ENCODE measurements at places on chromosomes 4 and X.

DNA sequence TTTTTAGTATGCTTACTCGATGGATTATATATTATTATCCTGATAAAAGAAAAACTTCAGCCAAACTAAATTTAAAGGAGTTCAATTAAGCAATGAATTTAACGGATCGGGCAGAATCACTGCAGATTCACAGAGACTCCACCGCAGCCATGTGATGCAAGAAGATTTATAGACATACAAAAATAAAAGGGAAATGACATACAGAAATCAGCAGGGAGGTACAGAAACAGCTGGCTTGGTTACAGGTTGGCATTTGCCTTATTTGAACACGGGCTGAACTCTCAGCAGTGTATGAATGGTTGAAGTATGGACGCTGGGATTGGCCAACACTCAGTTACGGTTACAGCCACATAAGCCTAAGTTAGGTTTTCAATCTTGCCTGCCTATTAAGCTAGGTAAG lies 35.4 kb upstream of the DHRSX start:
- no peak for DNase-seq

DNA sequence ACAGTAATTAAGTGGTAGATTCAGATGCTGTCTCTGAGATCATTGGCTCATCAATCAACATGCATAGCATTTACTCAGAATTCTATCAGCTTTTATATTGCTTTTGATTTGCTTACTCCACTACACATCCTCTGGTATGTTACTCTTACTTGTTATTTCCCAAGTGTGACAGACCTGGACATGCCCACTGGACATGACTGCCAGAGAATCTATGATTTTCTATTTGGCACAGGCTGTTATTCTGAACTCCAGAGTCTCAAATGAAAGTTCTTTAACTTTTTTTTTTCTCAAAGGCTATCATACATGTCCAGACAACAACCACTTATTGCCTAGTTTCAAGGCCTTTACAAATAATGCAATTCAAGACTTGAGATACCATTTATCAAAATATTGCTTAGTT lies 116.1 kb upstream of the ARHGAP24 start:
- no peak for DNase-seq

- no peak for DNase-seq
These were observed 160.4 kb downstream of the CPEB2 start for GRCh38 chr4:15162465-15163283.

DNA sequence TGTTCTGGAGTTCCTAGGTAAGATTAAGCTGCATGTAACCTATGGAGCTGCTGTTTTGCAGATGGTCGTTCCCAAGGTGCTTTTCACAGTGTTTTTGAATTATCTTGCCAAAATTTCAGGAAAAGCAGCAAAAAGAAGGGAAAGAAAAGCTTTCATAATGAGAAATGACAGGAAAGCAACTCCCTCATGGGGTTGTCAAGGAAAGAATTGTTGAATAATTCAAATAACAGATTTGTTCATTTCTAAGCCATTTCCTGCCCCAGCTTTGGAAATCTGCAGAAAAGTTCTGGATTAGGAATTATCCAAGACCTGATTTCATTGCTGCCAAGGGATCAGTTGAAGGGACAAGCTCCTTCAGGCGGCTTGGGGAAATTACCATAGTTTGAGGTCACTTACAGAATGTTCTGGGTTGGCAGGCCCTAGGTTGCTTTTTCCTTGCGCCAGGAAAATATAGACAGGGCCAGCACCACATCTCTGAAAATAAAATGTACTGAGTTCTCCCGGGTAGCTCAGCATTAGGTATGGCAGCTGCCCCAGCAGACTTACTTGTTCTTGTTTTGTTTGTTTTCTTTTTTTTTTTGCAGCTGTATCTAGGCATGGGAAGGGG lies 354.7 kb downstream of the STIM2 start:
- DNase-seq: no peak

GRCh38 chr4:104494822-104495559 lies at the start of gene CXXC4:
Gene CXXC4, minus strand, starts transcription at chr4:104494894. Its CDS starts 3,092 bp downstream, at chr4:104491802.
- DNase-seq: peak; percentile 88

DNA sequence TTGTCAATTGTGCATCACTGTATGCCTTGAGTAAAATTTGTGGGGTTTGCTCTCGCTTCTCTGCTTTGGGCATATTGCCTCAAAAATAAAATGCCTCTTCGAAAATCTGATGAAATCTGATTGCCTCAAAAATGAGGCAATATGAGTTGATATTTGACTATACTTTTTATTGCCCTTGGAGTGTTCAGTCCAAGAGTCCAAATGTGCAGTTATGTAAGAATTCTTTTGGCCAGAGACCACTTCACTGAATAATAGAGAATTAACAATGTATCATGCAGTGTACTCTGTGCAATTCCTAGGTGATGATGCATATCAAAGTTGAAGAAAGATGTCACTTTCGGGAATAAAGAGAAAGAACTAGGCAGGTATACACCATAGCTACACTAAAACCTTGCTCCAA lies 8.6 kb downstream of the MAOA start:
- no peak for DNase-seq
